ENCODE measurements at places on chromosomes 7 and 10.

- DNase-seq: no peak
These were observed 8.8 kb upstream of the ABI1 start for GRCh38 chr10:26869528-26869927.

DNA sequence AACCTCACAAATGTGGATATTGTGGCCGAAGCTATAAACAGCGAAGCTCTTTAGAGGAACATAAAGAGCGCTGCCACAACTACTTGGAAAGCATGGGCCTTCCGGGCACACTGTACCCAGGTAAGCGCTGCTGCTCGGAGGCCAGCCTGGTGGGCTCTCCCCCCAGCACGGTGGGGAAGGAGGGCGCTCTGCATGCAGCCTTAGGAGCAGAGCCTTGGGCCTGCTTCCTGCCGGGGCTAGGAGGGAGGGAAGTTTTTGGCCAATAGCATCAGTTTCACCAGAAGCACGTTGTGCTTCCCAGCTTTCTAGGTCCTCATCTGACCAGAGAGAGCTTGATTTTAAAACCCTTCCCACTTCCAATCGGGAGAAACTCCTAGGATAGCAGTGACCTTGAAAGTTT lies 62.8 kb downstream of the FIGNL1 start:
- no peak for DNase-seq

DNA sequence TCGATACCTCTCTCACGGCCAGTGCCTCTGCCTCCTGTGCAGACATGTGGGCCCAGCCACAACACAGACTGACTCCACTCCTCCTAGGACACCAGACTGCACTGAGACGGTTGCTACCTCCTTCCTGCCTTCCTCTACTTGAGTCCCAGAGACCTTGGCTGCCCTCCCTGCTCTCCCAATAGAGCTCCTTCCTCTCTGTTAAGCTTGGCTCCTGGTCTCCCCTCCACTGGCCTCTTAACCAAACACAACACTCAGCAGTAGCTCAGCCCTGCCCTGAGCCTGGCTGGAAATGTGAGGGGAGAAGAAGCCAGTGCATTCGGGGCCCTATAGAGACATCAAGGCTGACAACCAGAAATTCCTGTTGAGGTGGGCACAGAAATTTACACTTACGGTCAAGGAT lies 102.0 kb downstream of the HTR5A start:
- no peak for DNase-seq

GRCh38 chr10:123249894-123250293 lies 95.7 kb downstream of the BUB3 start:
- DNase-seq: no peak

- DNase-seq: no peak
These were observed 1055.4 kb upstream of the AUTS2 start for GRCh38 chr7:68542831-68543230.

- DNase-seq: no peak
These were observed 1.3 kb downstream of the OR2F2 start for GRCh38 chr7:143936087-143937009.

DNA sequence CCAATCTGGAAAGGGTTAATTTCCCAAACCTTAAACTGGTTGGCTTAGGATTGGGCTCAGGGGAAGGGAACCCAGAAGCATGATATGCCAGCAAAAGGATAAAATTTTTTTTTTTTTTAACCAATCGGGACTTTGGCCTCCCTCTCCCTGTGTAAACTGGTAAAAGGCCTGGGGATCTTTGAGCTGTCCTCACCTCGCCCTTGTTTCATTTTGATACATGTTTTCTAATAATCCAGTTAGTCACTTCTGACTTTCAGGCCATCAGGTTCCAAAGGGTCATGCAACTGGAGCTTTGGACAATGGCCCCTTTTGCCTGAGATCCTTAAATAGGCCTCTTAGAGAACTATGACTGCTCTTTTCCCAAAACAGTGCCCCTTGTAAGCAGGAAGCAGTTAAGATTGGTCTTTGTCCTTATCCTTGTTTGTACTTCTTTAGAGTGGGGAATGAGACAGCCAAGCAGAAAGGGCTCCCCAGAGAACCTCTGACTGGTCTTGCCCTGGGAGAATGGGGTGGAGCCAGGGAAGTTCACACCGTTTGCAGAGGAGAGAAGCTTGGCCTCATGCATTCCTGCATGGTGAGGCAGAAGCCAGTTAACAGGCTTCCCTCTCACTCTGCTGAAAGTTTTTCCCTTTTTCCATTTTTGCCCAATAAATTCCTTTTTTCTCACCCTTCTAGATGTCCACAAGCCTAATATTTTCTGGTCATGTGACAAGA lies 424.2 kb upstream of the CNTNAP2 start:
- no peak for DNase-seq

- DNase-seq: no peak
These were observed 98.3 kb downstream of the TMEM130 start for GRCh38 chr7:98771519-98771918.

- DNase-seq: no peak
These were observed 8.7 kb upstream of the IL6 start for GRCh38 chr7:22718200-22718711.

DNA sequence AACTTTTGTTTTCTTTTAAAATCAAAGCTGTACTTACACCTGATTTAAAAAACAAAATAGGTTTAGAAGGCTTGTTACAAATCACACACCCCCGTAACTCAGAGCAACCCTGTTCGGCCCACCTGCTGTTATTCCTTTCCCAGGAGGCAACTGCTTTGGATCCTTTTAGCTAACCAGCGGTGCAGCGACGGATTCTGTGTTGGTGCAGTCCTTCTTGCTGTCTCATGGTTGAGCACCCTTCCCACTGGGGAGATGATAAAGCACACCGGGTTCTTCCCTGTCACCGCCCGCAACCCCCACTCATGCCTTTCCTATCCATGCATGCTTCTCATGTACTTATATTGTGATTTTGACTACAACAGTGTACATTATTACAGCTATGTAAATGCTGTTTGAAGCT lies 24.8 kb upstream of the MKI67 start:
- no peak for DNase-seq

GRCh38 chr7:1062296-1063294 lies 18.2 kb downstream of the GPR146 start:
- DNase-seq: no peak

Data from SHP77 treated with DMSO at 0.1 percent for 48 hours (cell line).